ENCODE measurements at places on chromosomes 6 and 20.

GRCh38 chr6:13433709-13434121, 53.7 kb downstream of the GFOD1 start:
- DNase-seq, result peak; percentile 72

DNA sequence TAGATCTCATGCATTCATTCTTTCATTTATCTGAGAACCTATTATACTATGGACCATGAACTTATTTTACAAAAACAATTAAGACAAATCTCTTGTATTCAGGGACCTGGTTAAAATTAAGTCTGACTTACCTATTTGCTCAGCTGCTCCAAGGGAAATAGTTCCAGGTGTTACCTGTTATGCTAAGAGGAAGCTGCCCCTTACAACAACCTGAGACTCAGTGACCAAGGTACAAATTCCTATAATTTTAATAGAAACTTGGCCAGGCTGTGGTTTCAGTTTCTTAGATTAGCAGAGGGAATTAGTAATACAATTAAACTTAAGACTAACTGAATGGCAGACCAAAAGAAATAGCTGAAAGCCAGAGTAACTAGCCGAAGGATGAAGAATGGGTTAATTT, 48.2 kb upstream of the GMPR start:
- no peak for DNase-seq

DNA sequence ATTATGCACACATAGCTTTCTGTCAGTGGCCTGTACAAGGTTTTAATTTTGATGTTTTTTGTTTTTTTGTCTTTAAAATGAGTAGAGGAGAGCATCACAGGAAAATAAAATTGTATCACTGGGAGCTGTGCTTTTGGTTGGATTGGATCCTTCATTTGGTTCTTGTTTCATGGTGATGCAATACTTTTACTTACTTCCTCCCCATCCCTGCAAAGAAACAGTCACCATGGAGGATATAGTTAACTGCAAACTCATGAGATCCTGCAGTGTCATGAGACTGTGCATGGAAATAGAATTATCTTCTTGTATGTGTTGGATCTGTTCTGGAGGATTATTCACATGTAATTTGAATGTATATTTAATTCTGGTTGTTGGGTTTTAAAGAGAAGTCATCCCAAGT, 122.3 kb downstream of the JARID2 start:
- peak; percentile 46 for DNase-seq

DNA sequence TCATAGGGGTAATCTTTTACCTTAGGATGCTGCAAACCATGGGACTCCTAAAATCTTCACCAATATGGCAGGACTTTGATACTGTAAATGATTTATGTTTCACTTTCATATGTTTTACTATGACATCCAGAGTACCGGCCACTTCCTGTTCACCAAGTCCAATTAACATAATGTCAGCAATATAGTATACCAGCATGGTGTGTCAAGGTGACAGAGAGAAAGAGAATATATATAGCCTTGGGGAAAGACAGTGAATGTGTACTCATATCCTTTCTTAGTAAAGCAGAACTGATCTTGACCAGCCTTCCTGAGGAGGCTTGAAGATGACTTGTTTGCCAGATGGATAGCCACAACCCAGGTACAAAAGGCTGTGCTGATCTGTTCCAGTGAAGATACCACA, 127.9 kb downstream of the NRN1 start:
- no peak for DNase-seq

GRCh38 chr6:38350220-38350619, 289.5 kb downstream of the BTBD9 start:
- no peak for DNase-seq

GRCh38 chr6:142112451-142113061, 20.2 kb upstream of the GJE1 start:
- peak; percentile 77 for DNase-seq

GRCh38 chr20:3768342-3769130, 983 bp upstream of the ADISSP start:
- DNase-seq, result peak; percentile 93

- no peak for DNase-seq
Measured at GRCh38 chr6:107047807-107048206, 19.8 kb downstream of the MTRES1 start.

GRCh38 chr6:51616243-51616642, 471.2 kb downstream of the PKHD1 start:
- DNase-seq, result no peak

DNA sequence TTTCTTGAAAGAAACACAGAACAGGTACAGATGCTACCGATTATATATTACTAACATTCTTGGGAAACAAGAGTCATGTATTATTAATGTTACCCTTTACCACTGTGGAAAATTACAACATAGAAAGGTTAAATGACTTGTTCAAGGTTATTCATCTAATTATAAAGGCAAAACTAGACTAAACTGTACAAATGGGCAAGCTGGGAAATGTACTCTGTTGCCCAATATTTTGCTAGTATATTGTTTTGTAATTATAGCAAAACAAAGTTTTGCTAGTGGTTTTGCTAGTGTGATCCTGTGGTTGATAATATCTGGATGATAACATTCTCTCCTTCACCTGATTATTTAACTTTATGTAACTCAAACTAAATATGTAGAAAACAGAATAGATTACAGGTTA, 96.5 kb downstream of the TINAG start:
- no peak for DNase-seq

GRCh38 chr6:111564482-111564945, 41.2 kb downstream of the TRAF3IP2 start:
- peak; percentile 34 for DNase-seq

GRCh38 chr6:46419576-46420002, 71.7 kb downstream of the RCAN2 start:
- peak; percentile 70 for DNase-seq

- DNase-seq, result no peak
Measured at GRCh38 chr20:9454791-9455190, 59.6 kb upstream of the LAMP5 start.

- DNase-seq, result no peak
Measured at GRCh38 chr6:163460307-163460782, 45.8 kb downstream of the QKI start.

- no peak for DNase-seq
Measured at GRCh38 chr6:121816361-121816760, 380.9 kb downstream of the GJA1 start.

DNA sequence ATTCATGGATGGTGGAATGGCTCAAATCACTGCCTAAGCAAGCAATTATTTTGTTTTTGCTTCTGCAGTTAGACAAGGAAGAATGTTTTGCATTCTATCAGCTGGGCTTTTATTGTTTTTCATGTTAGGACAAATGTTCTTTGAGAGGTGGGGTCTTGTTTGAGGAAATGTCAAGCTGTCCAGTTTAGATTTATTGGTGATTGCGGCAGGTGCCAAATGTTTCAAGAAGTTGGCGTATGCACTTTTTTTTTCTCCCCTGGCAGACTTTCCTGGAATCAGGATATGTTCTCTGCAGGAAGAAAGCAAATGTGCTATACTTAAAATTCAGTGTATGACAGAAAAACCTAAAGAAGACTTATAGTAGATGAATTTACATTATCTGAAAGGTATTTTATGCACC, 81.0 kb upstream of the JAG1 start:
- no peak for DNase-seq

DNA sequence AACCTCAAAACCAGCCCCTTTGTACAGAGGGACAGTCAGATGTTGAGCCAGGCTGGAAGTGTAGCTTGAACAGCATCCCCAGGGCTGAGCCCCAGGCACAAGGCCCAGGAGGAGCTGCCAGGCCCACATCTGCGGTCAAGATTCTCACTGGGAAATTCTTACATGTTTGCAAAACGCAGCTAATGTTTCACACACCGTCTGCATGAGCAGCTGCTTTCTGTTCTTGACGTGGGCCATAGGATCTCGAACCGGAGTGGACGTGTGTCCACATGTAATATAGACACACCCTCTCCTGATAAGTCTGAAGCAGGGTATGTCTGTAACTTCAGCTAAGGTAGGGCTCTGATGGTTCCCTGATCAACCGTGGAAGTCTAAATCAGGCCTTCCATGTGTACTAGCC, 41.3 kb upstream of the TRAF3IP2 start:
- no peak for DNase-seq

DNA sequence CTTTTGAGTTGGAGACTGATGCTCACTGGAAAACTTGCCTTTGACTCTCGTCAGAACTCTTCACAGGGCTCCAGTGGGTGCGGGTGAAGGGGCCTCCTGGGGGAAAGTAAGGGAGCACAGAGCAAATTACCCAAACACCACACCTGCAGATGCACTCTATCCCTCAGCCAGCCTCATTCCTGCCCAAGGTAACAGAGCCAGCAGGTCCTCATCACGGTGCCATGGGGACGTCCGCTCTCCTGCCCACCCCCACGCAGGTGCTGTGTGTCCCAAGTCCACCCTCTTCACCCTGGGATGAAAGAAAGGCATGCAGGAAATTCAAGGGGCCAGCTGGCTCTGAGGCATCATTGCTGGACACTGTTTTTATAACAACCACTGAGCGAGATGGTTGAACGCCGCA, 269.0 kb downstream of the SMOC2 start:
- no peak for DNase-seq

DNA sequence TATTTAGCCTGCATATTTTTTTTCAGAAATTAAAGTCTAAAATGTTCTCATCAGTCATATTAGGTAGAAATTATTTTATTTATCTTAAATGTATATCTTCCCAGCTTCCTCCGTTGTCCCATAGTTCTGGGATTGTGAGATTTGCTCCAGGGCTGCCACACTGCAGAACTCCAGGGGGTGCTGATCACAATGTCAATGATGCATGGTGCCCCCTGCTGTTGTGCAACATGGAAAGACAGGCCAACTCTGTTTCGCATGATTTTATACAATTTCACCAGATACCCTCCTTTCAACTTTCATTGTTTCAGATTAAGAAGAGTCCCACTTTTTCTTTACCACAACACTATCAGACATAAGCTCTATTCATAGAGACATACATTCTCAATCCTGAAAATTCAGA, 35.9 kb downstream of the ID4 start:
- DNase-seq, result no peak

- DNase-seq, result no peak
Measured at GRCh38 chr6:39451831-39452230, 129.3 kb upstream of the KCNK16 start.

DNA sequence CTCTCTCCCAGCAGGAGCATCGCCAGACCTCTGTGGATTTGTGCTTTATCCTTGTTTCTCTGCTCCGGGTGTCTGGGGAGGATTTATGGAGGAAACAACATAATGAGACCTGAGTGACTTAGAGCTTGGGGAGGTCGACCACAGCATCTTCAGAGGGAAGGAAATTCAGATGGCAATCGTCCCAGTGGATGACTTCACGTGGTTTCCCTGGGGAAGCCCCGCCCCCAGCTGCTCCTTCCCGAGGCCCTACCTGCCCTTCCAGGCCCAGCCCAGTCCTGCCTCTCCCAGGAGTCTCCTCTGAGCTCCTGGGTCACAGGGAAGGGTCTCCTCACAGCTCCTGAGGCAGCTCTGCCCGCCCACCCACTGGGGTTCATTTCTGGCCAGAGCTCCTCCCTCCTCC, 430.3 kb upstream of the SULF2 start:
- DNase-seq, result no peak

- DNase-seq, result no peak
Measured at GRCh38 chr20:34004227-34004626, 10.5 kb downstream of the RALY start.

DNA sequence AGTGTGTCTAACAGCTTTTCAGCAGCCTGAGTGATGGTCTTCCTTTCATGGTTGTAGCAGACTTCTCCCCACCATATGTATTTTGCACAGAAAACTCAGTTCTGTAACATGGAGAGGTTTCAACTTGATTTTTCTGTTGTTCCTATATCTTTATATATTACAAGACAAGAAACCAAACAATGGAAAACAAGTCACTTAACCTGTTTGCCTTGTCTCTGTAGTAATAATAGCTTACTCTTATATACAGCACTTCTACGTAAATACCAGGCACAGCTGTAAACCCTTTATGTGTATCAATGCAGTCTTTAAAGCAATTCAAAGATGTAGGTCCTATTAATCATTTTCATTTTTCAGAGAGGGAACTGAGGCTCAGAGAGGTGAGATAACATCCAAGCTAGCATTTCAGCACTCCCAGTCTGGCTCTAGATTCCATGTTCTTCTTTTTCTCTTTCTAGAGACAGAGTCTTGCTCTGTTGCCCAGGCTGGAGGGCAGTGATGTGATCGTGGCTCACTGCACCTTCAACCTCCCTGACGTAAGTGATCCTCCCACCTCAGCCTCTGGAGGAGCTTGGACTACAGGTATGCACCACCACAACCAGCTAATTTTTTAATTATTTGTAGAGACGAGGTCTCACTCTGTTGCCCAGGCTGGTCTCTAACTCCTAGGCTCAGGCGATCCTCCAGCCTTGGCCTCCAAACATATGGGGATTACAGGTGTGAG, 90.4 kb downstream of the DTNBP1 start:
- no peak for DNase-seq

GRCh38 chr6:158257781-158258180, 54.5 kb upstream of the TULP4 start:
- no peak for DNase-seq

DNA sequence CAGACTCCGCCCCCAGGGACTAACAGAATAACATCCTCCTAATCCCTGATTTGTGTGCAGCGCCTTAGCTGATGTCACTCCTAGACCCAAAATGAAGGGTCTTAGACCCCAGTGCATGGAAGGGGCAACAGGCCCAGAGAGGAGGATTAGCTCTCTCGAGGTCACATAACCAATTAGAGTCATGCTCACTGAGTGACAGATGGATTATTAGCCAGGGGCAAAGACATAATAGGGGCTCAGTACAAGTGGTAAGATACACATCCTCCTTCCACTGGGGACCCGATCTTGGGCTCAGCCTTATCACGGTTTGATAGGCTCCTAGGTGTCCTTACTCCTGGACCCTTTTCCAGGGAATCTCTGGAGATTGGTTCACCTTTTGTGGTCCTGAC, 858 bp downstream of the TP53INP2 start:
- no peak for DNase-seq

DNA sequence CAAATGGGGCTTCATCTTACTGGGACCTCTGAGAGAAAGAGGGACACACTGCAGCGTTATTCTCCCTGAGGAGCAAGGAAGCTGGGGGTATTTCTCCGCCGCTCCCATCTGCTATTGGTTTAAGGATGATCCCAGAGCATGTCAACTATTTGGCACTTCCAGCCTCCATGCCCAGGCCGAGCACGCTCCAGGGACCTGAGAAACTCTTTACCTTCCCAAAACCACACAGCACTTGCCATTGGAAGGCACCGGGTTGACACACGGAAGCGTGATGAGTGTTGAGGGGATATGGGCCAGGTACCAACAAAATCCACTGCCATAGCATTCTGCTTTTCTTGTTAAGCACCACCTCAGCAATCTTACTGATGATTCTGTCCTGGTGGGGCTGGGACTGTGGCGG, 92.4 kb upstream of the SLC24A3 start:
- no peak for DNase-seq

DNA sequence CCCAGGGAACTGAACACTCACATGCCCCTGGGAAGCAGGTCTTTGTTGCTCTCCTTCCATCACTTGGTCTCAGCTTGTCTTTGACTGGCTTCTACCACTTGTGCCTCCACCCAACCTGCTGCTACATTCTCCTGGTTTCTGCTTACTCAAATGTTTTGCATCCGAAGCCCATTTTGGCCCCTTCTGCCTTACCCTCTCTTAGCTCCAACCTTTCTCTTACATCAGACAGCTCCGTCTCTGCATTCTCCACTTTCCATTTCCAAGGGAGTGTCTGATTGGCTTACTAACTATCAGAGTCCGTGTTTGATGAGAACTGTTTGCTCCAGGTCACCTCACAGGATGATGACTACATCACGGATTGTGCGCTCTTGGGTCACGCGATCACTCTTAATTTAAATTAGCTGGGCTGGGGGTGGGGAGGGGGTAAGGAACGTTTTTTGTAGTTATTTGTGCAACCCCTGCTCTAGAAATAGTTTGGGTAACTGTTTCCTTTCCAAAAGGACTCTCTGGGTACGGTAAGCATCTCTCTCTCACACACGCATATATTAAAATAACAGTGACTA, 844 bp upstream of the ABRACL start:
- DNase-seq, result peak; percentile 47
